Mesothelial cell of epicardium (in vitro differentiated cells): ENCODE measurements at places on chromosomes 3 and 15.

DNA sequence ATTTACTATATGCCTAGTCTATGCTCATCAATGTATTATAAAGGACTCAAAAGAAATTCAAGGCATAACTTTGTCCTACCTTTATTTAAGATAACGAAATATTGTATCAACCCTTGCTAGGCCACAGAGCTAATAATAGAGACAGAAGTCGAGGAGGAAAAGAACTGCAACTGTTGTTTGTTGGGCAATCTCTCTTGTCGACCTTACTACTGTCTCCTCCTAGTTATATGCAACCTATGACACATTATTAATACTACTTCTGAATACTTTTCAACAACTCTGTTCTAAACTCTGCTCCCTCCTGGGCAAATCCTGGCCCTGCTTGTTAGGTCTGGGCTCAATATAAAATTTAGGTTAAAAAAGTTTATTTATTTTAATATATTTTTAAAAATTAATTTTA, 24.6 kb downstream of the SPPL2A start:
- no peak for DNase-seq

GRCh38 chr15:67134067-67134838, 68.9 kb downstream of the SMAD3 start:
- DNase-seq: no peak

DNA sequence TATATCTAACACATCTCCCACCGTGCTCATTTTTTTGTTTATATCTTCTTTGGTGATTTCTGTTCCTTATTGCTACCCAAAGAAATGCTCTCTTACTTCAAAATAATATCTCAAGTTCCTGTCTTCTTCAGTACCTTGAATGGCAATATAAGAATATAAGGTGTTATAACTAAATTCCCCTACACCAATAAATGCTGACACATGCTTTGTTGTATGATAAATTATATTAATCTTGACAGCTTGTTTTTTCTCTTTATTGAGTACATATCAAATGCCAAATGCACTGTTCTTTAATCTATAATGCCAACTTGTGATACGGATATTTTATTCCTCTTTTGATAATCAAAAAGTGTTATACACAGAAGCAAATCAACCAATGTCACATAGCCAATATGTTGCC, 540.3 kb downstream of the PYDC2 start:
- DNase-seq: no peak

GRCh38 chr15:44394062-44394461, 33.4 kb upstream of the CTDSPL2 start:
- DNase-seq: no peak

- DNase-seq: no peak
Measured at GRCh38 chr3:10561162-10561945, 56.0 kb upstream of the ATP2B2 start.

- DNase-seq: no peak
Measured at GRCh38 chr3:178202194-178202593, 334.0 kb upstream of the KCNMB2 start.
